ENCODE measurements at places on chromosomes 16 and 17.
A peak's percentile ranks its signal among the peaks of the same experiment; 100 is the strongest.

DNA sequence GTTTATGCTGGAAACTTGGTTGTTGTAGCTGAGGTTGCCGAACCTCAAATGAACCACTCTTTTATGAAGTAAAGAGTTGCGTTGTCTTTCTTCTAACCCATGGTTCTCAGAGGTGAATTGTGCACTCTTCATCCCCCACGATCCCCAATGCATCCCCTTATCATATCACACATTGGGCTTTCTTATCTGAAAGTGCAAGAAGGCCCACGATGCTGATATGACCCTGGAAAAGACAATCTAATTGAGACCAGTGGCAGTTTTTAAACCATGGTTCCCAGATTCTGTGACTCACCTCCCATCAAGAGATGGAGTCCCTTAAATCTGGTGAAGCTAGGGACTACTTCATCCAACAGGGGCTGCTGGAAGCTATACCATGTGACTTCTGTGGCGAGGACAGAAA lies 156.3 kb upstream of the IRX3 start:
- DNase-seq: no peak

GRCh38 chr16:59039066-59039720 lies 305.1 kb upstream of the GOT2 start:
- no peak for DNase-seq

GRCh38 chr17:19003543-19004420 lies 782 bp downstream of the FAM83G start:
- peak; percentile 33 for DNase-seq

DNA sequence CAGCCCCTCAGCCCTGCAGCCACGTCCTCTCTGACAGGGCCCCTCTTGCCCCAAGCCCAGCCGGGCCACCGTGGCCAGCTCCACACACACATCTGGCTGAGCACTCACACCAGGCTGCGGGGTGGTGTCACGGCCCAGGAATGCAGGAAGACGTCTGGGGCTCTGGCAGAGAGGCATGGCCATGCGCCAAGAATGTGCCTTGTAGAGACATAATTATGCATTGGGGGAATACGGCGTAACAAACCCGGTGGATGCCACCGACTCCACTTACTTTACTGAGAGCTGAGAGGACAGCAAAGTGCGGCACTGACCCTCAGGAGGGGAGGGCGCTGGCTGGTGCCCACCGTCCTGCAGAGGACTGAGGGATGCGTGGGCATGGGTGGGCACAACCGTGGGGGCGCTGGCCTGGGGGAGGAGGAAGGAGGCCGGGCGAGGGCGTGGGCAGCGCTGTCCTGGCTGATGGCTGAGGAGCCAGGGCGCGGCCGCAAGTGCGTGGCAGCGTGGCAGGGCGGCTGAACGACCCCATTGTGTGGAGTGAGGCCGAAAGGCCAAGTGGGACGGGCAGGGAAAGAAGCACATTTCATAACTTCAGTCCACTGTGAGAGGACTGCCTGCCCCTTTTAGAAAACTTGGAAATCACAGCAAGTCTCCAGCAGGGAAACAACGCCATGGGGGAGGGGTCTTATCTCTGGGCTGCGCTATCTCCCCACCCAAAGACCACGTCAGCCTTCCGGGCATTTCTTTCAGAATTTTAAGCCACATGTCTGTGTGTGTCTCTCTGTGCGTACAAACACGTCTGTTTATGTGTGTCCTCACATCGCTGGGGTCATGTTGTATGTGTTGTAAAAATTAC lies 30.6 kb downstream of the METRNL start:
- no peak for DNase-seq

DNA sequence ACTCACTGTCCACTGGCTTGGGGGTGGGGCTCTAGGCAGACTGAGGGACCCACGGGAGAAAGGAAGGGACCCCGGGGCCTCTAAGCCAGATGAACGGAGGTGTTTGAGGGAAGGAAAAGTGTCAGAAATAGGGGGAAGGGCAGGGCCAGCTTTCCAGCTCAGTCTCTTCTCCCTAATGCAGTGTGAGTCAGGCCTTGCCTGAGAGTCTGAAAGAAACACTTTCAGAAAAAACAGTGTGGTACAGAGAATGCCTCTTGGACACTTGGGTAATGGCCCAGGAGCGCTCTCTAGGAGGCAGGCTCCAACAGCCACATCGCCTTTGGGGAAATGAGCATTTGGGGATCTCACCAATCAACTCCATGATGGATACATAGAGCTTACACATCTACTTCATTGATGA lies 46.9 kb downstream of the NDEL1 start:
- no peak for DNase-seq

DNA sequence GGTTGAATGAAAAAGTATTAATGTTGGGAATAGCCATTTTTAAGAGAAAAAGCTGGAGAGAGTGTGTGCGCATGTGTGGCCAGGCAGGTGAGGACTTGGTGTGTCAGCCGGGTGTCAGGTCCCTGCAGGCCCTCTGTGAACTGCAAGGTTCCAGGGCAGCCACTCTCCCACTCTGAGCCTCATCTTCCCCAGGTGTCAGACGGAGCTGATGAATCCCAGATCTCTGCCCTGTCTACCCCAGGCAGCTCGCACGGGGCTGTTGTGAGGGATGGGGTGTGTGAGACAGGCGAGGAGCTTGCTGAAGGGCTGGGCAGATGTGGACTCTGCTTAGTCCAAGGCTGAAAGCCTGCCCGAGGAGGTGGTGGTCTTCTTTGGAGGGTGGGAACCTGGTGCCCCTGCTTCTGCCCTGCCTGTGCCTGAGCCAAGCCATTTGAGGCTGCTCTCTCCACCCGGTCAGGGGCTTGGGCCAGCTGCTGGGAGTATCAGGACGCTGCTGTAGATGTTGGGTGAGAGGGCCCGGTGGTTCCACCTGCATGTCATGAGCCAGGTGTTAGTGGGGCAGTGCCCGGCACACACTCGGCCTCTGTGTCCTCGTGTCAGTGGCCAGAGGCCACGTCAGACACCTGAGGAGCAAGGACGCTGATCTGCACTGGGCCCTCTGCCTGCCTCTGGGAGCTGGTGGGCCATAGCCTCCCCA lies 122.4 kb downstream of the RAB11FIP4 start:
- no peak for DNase-seq

DNA sequence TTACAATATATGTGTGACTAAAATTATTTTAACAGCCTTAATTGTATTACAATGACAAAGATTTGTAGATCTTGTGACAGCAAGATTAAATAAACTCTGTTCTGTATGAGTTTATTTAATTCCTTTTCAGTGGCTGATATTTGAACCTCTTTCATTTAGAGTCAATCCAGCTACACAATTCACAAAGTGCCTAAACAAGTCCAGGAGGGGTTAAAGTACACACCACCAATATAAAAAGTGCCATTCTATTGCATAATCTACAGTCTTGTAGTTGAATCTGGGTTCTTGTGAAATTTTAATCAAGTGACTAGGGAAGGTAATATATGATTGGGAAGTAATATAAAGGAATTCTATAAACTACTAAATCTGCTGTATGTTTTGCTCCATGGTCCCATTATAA lies 3.9 kb upstream of the NFAT5 start:
- no peak for DNase-seq

DNA sequence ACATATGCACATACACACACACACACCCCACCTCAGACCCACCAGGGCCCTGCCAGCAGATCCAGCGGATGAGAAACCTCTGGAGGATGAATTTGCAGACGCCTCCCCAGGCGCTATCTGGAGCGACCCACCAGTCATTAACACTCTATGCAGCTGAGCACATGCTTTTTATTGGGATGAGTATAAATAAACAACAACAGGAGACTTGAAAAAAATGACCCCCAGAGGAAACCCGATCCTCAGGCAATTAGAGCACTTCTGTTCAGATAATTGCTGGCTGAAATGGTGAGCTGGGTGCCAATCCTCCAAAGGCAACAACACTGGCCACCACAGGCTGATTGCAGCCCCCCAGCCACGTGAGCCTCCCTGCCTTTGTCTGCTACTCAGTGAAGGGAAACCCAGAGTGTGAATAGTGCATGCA lies 32.9 kb downstream of the DYNLRB2 start:
- no peak for DNase-seq

DNA sequence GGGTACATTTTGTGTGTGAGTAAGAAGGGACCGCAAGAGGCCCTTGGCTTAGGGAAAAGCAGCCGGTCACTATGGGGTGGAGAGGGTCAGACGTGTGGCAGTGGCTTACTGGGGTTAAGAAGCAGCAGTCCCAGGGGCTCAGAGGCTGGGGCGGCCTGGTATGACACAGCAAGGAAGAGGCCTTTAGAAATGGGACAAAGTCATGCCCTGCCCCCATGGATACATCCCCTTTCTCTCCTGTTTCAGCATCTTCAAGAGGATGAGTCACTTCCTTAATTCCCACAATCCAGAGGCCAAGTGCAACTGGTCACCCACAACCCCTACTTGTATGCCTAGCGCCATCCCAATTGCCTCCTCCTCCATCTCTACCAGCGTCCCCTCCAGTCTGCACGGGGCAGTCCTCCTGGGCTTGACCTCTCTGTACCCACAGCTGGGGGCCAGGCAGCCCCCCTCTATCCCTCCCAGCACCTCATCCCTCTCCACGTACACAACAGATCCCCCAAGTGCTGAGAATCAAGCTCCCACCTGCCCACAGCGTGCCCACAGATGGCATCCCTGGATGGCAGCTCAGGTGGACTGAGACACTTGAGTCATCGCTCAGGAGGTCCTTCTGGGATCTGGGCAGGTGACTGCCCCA lies 6.9 kb upstream of the EFTUD2 start:
- no peak for DNase-seq

DNA sequence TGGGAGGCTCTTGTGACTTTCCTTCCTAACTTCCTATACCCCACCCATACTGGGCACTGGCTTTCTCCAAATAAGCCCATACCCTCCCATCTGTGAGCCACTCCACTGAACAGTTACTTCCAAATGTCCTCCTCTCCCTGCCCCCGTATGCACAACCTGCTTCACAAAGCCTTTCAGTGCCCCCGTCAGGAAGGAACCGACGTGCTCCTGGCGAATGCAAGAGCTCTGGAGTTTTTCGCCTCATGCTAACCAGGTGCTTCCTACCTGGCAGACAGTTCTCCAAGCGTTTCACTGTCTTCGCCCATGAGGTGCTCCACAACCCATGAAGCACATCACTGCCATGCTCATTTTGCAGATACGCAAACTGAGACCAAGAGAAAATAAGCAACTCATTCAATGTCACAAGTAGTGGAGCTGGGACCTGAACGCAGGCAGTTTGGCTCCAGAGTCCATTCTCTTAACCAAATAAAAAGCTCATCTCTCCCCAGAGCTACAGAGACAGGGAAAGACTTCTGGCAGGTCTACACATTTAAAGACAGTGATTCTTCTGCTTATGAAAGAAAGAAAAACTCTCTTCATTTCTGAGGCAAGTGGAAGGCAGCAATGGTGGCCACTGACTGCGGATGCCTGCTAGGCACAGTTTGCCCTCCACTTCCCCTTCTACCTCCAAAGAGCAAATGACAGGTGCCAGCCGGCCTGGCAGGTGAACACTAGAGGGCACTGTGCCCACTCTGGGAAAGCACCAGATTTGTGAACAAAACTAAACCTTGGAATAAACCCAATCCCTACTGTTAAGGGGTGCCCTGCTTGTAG lies 23.8 kb downstream of the SPHK1 start:
- DNase-seq: peak; percentile 65

DNA sequence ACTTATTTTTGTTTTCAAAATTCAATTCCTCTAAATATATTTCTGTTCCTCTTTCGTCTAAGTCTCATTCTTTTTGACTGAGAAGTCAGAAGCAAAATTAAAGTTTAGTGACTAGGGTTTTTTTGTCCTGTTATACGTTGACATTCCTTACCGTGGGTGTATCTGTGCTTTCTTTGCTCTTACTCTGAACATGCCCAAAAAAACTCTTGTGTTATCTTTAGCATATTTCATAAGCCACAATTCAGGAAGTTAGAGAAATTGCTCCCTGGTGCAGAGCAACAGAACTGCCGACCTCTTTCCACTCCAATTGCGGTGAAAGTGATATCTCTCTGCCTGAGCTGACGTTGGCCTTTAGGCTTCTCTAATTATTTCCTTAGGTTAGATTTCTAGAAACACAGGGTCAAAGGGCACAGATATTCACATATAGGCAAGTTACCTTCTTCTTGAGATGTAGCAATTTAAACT lies 65.7 kb downstream of the CENPV start:
- DNase-seq: peak; percentile 32

GRCh38 chr16:31421587-31421986 lies 6.6 kb downstream of the COX6A2 start:
- peak; percentile 23 for DNase-seq

DNA sequence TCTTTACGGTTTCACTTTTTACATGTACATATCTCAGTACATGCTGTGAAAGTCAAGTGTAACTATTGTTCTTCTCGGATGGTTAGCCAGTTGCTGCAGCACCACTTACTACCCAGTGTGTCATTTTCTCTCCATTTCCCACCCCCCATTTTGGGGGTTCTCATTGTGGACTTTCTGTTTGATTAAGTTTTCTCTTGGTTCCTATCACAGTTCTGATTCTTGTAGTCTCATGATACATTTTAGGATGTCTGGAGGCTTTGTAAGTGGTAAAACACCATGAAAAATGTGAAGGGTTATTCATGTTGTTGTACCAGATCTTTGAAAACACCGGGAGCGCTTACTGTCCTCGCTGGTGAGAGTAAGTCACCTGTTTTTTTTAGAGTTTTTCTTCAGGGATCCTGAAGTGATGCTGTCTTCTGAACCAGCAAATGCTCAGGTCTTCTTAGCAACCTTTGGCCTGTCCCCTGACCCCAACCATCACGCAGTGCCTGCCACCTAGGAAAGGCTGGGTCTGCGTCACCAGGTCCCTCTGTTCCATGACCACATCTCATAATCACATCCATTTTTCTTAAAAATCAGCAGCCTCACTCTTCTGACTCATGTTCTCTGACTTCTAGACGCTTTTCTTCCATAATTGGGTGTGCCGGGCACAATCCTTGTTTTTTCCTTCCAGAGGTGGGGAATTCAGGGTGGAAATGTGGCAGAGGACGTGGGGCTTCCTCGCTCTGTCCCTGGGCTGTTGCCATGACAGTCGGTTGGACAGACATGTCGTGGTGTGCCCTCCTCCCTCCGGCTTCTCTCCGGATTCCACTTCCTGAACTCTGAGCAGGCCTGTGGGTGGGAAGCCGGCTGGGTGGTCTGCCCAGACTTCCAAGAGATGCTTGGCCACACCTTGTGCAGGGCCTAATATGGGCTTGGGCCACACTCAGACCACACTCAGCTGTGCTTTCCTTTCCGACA lies 102.6 kb downstream of the NTN1 start:
- no peak for DNase-seq

- DNase-seq: no peak
Observed at GRCh38 chr17:61380217-61380835, 19.3 kb upstream of the TBX2 start.

Measured in CD4-positive, alpha-beta T cell treated with Interleukin-6 at 100 ng/mL for 8 hours (primary cell).